Vagina (tissue), 2 donors: ENCODE measurements at places on chromosomes 12 and 14.

- no peak for DNase-seq
Observed at GRCh38 chr14:69117020-69117767, 35.7 kb downstream of the DCAF5 start.

DNA sequence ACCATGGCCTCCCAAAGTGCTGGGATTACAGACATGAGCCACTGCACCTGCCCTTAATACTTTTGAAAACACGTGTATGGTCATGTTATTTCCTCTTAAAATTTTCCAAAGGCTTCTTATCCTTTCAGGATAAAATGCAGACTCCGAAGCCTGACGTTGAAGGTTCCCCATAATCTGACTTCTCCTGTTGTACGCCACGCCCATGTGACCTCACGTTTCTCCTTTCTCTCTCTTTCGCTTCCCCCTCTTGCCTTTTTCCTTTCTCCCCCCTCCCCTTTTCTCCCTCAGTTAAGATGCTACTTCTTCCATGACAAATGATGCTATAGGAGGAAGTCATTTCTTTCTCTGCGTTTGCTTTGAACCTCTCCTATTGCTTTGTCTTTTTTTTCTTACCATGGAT is 266.0 kb downstream of the FBXL14 start:
- no peak for DNase-seq

GRCh38 chr12:69042970-69043369 is 110.0 kb upstream of the CPM start:
- DNase-seq: no peak

- DNase-seq: no peak
Observed at GRCh38 chr12:54370171-54370730, 6.0 kb upstream of the GPR84 start.

DNA sequence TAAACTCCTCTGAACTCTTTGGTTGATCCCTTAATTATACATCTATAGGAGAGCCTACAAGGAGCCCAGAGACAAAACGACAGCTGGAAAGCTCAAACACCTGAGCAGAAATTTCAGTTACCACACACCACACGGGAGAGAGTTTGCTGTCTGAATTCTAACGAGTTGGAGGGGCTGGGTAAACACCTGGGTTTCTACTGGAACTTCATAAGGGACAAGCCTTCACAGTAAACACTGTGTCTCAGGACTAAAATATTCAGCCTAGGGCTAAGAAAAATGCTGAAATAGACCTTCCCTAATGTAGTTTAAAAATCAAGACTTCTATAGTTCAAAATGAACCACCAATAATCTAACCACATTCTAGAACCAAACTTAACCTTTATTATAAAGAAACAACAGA is 9.6 kb upstream of the ANO2 start:
- DNase-seq: no peak

DNA sequence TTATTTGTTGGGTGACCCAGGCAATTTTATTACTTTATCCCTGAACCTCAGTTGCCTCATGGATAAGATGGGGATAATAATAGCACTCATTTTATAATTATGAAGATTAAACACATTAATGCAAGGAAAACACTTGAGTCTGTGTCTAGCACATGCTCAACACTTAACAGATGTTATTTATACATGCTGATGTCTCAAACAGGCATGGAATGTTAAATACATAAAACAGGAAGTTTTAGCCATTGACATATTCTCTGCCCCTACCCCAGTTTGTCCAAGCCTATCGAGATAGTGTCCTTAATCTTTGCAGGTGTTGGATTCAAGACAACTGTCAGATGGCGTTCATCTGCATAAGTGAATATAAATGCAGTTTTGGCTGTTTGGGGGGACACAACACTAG is 109.8 kb downstream of the SCAF11 start:
- no peak for DNase-seq

DNA sequence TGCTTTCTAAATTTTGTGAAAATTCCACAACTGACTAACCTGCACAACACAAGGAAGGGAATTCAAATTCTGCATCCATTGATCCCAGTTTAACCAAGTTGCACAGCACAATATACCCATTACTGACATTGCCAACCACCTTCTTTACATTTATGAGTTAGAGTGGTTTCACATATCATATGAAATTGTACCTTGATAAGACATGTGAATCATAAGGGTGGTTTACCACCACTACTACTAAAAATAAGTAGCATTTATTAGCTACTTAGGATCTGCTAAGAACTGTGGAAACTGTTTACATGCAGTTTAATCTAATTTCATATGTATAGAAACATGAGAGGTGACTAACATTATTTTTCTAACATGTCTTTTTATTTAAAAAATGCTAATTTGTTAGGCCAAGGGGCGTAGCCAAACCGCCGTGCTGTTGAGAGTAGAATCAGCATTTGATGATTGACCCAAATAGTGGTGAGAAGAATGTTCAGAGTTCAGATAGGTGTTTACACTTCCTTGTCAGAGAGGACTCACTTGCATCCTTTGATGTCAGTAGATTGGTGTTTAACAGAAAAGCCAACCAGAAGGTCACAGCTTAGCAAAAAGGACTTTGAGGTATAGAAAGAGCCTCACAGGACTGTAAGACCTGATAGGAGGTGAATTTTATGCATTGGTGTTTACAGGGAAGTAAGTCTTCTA is 56.2 kb downstream of the LRFN5 start:
- no peak for DNase-seq

DNA sequence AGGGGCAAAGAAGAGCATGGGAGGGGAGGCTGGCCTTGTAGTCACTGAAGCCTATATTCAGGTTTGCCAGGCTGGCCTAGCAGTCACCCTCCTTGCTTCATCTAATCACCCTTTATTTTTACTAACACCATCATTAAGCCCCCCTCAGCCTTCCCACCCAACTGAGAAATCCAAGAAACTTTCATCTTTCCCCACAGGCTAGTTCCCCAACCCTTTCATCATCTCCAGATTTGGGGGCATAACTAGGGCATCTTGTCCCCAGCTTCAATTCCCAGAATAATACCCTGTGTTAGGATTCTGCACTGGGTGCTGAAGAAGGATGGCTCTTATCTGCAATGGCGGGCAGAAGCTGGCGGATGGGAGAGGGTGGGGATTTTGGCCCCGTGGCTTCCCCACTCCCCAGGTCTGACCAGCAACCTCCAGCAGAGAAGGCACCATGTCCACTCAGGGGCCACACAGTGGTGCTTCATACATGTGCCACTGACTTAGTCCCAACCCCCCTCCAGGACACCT is 6.9 kb downstream of the PCK2 start:
- DNase-seq: no peak

DNA sequence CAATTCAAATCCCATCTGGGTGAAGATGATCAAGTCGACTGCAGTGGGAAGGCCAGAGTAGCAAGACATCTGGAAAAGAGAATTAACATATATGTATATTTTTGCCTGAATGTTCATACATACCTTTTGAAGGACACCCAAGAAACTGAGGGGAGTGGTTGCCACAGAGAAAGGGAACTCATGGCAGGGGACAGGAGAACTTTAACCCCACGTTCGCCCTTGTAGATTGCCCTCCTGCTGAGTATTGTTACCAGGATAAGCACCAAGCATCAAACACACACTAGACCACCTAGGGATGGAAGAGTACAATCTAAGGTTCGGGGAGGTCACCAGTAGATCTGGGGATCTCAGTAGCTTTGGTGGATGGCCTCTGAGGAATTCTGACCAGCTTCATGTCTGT is 9.7 kb downstream of the KRT1 start:
- no peak for DNase-seq

- DNase-seq: no peak
Observed at GRCh38 chr12:102080842-102081241, 19.1 kb upstream of the WASHC3 start.

DNA sequence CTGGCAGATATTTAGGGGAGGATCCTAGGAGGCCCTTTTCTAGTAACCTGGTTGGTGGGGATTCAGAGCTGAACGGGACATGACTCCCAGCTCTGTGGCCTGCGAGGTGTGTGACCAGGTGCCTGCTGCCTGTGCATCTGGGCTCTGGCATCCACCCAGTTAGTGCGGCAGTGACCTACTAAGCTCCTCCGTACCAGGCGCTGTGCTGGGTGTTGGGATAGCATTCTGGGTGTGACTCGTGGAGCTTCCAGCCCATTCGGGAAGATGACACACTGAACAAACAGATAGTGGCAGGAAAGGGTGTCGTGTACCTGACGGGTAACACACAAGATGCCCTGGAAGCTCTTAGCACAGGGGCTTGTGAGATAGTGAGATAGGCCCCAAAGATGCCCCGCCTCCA is 80.9 kb downstream of the ACACB start:
- DNase-seq: no peak

DNA sequence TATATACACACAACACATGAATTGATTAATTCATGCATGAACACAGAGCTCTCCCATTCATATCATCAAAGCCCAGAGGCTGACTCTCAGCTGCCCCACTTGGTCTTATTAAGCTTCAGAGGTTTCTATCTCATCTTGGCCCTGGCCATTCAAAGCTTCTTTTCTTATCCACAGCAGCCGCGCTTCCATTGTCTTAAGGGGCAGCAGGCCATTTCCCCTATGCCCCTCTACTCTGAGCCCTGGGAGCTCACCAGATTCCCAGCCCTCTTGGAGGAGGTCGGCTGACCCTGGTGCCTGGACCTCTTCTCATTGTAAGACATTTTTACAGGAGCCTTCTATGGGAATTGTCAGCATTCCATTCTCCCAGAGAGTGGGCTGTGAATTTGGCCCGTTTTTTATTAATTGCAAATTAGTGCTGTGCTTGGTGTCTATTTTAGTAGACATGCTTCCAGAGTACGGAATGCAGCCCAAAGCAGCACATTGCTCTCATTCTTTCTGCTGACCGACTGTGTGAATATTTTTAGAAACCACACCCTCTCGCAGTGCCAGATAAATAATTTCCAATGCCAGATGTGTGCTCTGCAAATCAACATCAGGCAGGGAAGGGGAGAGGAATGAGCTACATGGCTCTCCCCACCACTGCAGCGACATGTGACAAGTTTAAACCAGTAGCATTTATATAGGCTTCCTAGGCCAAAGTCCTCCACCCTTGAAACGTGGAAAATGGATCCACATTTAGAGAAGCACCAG is 58.5 kb downstream of the NUAK1 start:
- DNase-seq: peak; percentile 80

- no peak for DNase-seq
Observed at GRCh38 chr12:47276621-47277309, 197.0 kb upstream of the AMIGO2 start.

GRCh38 chr12:123513805-123514204 is 19.7 kb downstream of the RILPL1 start:
- DNase-seq: no peak

DNA sequence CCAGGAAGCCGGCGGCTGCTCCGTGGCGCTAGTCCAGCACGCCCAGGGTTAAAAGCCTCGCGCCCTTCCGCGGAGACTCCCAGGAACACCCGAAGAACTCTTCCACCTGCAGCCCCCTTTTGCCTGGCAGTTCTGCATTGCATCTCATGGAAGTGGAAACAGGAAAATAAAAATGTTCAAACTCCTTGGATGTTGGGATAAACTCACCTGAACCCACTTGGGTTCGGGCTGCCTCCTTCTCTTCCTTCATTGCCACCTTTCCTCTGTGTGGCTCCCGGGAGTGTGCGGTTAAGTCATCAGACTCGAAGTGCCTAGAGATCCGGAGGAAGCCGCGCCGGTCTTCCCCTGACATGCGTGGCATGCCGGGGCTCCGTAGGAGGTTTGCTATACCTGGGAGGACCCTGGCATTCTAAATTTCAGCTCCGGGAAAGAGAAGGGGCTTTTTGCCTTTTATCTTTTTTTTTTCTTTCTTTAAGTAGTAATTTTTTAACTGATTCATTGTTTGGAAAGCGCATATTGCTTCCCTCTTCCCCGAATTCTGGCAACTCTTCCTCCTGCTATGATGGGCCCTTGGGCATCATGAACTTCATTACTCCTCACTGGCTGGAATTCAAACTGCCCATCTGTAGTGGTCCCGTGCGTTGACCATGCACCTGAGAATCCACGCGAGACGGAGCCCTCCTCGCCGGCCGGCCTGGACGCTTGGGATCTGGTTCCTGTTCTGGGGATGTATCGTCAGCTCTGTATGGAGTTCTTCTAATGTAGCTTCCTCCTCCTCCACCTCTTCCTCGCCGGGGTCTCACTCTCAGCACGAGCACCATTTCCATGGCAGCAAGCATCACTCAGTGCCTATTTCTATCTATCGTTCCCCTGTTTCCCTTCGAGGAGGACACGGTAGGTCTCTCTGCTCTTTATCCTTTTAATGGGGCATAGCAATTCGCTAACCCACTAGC is 931.4 kb downstream of the DIO2 start:
- no peak for DNase-seq

GRCh38 chr12:82522762-82523161 is 163.9 kb upstream of the TMTC2 start:
- DNase-seq: no peak

DNA sequence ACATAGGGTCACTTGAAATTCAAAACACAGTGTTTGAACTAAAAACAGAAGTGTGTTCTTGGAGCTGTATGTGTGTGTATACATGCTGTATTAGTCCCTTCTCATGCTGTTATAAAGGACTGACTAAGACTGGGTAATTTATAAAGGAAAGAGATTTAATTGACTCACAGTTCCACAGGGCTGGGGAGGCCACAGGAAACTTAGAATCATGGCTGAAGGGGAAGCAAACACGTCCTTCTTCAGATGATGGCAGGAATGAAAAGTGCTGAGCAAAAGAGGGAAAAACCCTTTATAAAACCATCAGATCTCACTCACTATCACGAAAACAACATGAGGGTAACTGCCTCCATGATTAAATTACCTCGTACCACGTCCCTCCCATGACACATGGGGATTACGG is 224.1 kb downstream of the BCAT1 start:
- no peak for DNase-seq

GRCh38 chr14:68263563-68264259 is 444.1 kb downstream of the RAD51B start:
- no peak for DNase-seq

- DNase-seq: peak; percentile 84
Observed at GRCh38 chr14:101122237-101123141, 219.0 kb upstream of the RTL1 start.

GRCh38 chr14:59484639-59485175 is 390 bp downstream of the JKAMP start:
- DNase-seq: no peak

GRCh38 chr14:99808515-99808914 is 15.3 kb downstream of the EML1 start:
- no peak for DNase-seq

GRCh38 chr14:64772397-64772950 is 68.2 kb downstream of the PLEKHG3 start:
- DNase-seq: no peak

- no peak for DNase-seq
Observed at GRCh38 chr12:130645751-130646150, 70.3 kb downstream of the RIMBP2 start.
